ENCODE measurements at places on chromosomes 3 and 15. TPM values are rescaled to one million over a fixed set of nuclear protein-coding genes. Genes with fewer than 3 reads are reported as not detected.

IMPDH2 gene
- 230 TPM for polyA plus RNA-seq

RLBP1 gene
- 0.30 TPM for polyA plus RNA-seq

CASR gene
- not detected for polyA plus RNA-seq

GRCh38 chr15:30023798-30024295 is 58.9 kb upstream of the GOLGA8J start:
- DNase-seq = peak; percentile 11

GRCh38 chr3:39378088-39378487 is 5.1 kb upstream of the SLC25A38 start:
- DNase-seq = no peak

DNA sequence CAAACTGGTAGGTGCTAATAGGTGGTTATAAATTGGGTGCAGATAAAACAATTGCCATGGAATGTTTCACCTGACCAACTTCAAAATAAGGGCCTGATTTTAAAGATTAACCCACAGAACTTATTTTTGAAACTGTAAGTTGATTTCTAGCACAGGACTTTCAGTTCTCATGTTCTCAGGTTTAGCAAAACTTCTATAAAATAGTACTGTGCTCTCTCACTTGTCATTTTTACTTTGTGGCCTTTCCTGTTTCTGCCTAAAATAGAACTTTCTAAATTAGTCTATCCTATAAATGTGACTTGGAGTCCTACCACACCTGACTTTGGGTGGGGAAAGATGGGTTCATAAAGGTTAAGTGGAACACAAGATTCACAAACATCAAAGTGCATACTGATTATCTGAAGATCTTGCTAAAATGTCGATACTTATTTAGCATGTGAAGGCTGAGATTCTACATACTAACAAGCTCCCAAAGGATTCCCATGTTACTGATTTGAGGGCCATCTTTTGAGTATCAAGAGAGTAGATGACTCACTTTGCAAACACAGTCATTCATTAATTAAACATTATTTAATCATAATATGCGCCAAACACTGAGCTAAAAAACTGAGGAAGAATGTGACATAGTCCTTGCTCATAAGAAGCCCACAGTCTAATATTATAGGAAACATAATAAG is 38.6 kb downstream of the BTLA start:
- DNase-seq = no peak
